ENCODE measurements at places on chromosomes 3 and 15.

DNA sequence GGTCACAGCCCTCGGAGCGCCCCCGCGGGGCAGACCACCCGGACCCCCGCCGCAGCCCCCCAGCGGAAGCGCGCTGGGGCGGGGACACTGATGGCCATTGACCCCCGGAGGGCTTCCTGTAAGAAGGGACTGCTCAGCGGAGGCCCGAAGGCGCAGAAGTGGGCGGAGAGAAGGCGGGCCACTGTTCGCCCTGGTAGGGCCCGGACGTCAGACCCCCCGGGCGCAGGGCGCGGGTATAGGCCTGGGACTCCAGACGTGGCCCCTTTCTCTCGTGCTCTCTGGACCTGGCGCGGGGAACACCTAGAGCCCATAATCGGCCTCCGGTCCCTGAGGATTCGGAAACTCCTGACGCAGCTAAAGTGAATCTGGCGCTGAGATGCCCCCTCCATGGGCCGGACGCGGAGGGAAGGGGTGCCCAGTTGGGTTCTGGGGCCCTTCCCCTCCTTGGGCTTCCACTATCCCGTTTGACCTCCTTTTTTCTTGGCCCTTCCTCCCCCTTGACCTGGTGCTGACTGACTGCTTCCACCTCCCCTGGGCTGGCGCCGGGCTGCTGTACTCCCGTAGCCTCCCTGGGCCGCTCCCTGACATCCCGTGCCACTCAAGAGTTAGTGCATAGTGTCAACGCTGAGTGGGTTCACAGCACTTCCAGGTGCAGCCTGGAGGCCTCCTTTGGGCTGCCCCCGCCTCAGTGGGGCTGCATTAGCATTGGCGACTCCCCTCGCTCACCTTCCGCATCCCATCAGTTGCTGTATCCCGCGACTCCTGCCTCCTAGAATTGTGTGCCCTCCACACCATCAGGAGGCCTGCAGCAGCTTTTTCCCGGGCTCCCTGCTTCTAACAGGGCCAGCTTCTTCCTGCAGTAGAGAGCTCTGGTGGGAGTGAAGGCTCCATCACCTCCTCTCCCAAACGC is 694 bp downstream of the ABTB1 start:
- peak; percentile 60 for DNase-seq

DNA sequence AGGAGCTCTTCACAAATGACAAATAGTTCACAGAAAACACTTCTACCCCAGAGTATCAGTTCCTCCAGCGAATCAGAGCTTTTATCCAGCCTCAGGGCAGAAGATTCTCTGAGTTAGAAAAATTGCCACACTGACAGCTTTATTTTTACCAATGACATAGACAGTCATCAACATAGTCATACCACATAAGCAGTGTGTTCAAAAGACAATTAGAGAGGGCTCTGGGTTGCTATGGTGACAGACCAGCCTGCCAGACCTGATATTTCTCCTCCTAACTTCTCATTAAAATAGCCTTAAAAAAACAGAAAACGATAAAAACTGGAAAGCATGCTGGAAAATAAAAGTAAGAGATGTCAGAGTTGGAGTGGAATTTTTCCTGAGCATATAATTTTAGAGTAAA is 45.9 kb upstream of the COL6A5 start:
- DNase-seq: no peak

DNA sequence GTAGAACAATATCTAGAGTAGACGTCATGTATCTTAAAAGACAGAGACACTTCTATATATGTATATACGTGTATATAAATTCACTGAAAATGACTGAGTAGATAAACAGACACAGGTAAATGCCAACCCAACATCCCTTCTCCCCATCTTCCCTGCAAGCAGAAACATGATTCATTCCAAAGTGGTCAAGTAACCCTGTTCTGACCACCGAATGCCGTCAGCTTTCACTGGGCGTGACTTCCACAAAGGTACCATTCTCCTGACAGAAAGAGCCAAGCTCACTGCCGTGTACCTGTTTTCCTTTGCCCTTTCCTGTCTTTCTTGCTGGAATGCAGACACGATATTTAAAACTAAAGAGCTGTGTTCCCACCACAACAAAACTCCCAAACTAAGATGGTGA is 76.7 kb downstream of the TAFA4 start:
- DNase-seq: no peak

GRCh38 chr15:71532994-71533393 is 277.4 kb upstream of the NR2E3 start:
- no peak for DNase-seq

DNA sequence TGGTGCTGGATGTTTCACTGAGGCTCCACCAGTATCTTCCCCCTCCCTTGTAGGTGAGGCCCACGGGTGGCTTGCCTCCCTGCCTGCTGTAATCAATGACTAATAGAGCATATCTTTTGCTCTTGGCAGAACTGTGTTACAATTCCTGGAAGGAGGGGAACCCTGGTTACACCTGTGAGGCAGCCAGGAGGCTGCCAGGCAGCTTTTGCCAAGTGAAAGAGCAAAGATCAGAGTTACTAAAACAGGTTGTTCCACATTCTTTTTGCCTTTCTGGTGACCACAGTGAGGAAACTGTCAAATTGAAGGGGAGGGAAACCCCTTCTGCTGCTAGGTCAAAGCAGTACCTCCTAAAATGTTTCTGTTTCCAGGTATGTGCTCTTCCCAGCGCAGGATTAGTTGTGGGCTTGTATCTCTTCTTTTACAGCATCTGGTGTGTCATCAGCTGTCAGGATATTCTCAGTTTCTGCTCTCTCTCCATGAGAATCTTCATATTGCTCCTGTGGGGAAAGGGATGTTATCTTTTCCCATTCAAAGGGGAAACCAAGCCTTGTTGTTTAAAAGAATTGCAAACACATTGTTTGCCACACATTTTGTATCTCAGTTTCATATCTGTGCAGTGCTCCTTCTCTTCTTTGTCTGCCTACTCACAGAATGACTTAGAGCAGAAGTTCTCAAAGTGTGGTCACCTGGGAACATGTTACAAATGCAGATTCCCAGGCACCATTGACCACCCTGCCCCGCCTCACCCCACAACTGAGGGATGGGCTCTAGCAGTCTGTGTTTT is 137.4 kb upstream of the UMPS start:
- peak; percentile 12 for DNase-seq

- no peak for DNase-seq
Observed at GRCh38 chr3:149658744-149659497, 1.1 kb upstream of the WWTR1 start.

GRCh38 chr3:133776794-133777438 is 28.7 kb upstream of the SRPRB start:
- DNase-seq: no peak

- no peak for DNase-seq
Observed at GRCh38 chr3:72176537-72177041, 391.6 kb upstream of the PROK2 start.

DNA sequence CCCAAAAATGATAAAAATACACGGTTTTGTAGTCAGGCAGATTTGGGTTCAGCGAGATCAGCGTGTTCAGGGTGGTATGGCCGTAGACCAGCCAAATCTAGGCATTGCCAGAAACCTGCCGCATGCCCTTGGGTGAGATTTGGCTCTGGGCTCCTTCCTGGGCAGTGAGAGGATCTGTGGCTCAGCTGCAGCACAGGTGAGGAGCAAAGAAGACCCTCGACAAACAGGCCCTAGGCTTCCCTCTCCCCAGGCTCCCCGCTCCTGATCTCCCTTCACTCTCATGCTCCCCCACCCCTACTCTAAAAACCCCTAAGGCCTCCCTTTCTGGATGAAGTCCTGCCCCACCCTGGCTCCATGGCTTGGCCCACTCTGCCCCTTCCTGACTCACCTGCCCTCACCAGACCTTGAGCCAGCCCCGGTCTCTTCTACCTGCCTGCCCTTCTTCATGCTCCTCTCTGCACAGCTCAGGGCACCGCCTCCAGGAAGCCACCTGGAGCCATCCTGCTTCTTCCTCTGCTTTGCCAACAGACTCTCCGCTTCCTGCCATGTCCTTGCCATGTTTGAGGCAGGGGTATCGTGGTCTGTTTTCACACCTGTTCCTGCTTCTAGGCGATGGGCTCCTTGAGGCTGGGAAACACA is 88.1 kb downstream of the CORO2B start:
- DNase-seq: no peak

- no peak for DNase-seq
Observed at GRCh38 chr3:189038773-189039745, 132.7 kb upstream of the TPRG1 start.

DNA sequence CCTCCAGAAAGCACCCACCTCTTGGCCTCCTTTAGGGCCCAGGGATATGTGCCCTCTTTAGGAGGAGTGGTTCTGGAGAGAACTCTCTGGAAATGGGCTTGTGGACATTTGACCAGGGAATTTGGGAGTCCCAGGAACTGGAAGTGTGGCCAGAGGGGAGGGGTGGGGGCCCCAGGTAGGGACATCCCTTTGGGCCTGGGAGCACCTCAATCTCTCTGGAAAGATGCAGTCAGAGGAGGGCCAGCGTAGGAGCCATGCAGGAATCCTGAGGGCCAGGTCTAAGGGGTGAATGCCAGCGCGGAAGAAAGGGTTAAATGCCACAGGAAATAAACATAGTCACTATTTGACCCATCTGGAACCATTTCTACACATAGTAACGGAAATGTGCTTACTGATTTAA is 50.3 kb upstream of the ITGA11 start:
- no peak for DNase-seq

DNA sequence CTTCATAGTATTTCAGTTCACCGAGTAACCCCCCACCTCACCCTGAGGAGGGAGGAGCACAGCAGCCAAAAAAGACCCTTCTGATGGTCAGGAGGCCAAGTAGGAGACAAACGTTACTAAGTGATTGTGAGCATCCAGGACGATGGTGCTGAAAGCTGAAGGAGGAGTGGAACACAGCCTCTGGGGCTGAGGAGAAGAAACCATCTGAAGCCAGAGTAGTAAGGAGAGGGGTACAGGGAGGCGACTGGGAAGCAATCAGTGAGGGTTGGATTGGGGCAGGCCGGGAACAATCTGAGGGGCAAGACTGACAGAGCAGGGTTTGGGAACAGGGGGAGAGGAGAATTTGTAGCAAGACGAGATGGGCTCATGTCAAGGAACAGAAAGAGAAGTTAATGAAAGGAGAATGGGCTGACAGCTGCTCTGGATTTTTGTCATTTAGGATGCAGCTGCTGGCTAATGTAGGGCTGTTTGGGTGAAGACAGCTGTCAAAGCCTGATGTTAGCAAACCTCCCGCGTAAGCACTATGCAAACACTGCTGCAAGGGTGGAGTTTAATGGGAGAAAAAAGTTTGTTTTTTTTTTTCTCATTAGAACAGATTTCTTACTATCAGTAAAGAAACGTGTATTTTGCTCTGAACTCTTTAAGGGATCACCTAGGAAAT is 622.2 kb downstream of the EDEM1 start:
- DNase-seq: no peak

DNA sequence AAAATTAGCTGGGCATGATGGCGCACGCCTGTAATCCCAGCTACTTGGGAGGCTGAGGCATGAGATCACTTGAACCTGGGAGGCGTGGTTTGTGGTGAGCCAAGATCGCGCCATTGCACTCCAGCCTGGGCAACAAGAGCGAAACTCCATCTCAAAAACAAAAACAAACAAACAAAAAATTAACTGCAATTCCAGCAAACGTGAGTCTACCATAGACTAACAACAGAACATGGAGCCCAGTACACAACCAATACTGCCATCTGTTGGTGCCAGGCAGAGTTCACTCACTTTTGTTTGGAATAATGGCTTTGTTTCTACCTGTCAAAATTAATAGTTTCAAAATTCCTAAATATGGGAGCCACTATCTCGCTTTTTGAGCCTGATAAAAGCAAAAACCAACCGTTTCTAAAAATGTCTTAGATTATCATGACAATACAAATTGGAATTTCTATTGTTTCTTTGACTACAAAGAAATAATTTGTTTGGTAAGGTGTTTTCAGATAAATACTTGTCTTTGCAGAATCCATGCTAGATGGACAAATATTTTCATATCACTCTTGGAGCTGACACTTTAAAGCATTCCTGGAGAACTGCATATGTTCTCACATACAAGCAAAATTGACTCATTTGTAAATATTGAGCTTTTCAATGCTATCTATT is 45.0 kb downstream of the GPR176 start:
- peak; percentile 14 for DNase-seq

DNA sequence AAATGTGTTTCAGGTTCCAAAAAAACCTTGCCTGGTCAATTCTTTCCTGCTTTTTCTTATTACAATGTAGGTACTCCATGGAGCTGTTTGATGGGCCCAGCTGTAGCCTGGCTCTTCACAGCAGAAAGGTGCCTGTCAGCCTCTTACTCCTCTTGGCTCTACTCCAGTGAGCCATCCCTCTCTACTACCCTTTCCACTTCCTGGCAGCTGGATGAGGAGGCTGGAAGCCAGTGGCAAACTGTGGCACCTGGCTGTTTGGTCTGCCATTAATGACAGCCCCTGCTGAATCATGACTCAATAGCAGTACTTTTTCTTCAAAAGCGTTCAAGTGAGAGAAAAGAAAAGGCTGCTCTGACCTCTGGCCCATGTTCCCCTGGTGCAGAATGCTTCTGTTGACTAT is 618.1 kb downstream of the PYDC2 start:
- no peak for DNase-seq

DNA sequence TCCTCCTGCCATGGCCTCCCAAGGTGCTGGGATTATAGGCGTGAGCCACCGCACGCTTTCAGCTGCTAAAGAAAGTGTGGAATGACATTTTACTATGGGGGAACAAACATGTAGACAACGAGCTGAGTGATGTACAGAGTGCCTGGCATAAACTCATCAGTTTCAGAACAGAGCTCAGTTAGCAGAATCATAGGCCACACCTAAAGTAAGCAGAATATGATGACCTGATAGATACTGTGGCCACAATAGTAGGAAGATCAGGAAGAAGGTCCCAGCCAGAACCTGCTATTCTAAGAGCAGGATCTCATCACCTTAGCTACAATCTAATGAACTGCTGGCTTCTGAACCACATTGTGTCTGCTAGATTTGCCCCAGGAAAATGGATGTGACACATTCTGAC is 158.3 kb downstream of the TPRG1 start:
- DNase-seq: no peak

DNA sequence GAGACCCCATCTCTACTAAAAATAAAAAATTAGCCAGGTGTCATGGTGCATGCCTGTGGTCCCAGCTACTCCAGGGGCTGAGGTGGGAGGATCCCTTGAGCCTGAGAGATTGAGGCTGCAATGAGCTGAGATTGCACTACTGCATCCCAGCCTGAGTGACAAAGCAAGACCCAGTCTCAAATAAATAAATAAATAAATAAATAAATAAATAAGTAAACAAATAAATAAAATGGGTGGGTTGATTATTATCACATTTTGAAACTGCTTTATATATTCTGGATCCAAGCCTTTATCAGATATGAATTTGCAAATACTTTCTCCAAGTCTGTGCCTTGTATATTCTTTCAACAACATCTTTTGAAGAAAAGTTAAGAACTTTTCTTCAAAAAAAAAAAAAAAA is 22.2 kb upstream of the PCSK6 start:
- no peak for DNase-seq

- DNase-seq: no peak
Observed at GRCh38 chr15:89761009-89761831, 10.2 kb upstream of the MESP1 start.

- no peak for DNase-seq
Observed at GRCh38 chr3:105661461-105661860, 207.4 kb downstream of the CBLB start.

- DNase-seq: no peak
Observed at GRCh38 chr3:65202395-65202794, 514.6 kb upstream of the ADAMTS9 start.

- no peak for DNase-seq
Observed at GRCh38 chr3:31575448-31575847, 42.7 kb downstream of the STT3B start.

GRCh38 chr3:191235331-191236314 is 36.6 kb downstream of the OSTN start:
- no peak for DNase-seq

Data from stimulated activated naive CD8-positive, alpha-beta T cell treated with anti-CD3 and anti-CD28 coated beads, Interleukin-15, Interleukin-2, amounts not matched to agents 100 U/mL and 50 U/mL, for 24 hours (primary cell).